ENCODE measurements at places on chromosomes 2 and 18.

DNA sequence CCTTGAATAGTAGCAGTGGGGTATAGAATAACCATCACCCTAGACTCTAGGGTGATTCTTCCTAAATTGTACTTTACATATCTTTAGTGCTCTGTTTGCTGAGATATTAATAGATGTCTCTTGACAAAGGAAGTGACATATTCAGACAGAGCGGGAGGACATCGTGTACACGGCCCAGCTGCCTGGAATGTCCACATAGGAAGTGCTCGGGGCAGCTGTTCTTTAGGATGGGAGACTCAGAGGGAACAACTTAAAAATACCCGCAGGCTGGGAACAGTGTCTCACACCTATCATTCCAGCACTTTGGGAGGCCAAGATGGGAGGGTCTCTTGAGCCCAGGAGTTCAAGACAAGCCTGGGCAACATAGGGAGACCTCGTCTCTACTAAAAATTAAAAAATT lies 206.1 kb downstream of the FAM210A start:
- no peak for DNase-seq

DNA sequence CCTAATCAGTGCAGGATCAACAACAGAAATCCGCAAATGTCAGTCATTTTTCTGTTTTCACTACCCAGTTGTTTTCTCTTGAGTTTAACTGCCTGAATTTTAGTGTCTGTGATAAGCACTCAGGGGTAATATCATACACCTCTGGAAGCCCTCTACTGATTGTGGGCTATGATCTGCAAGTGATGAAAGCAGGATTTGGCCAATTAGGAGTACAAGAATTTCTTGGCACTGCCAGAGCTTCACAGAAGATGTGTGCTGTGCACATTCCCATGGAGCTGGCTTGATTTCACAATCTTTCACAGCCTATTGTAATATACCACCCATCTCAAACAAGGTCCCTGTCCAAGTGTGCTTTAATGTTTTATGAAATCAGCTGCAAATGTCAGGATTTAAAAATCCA lies 27.3 kb upstream of the TDRD15 start:
- DNase-seq, result no peak

GRCh38 chr2:215653344-215654030 lies 217.6 kb upstream of the FN1 start:
- no peak for DNase-seq

GRCh38 chr18:785242-785641 lies 26.8 kb downstream of the YES1 start:
- DNase-seq, result no peak

GRCh38 chr18:74204526-74205152 lies 56.3 kb downstream of the TIMM21 start:
- no peak for DNase-seq

GRCh38 chr2:130891966-130892365 lies 55.3 kb downstream of the ARHGEF4 start:
- no peak for DNase-seq

GRCh38 chr18:30596635-30597034 lies 445.9 kb downstream of the DSC3 start:
- DNase-seq, result no peak

DNA sequence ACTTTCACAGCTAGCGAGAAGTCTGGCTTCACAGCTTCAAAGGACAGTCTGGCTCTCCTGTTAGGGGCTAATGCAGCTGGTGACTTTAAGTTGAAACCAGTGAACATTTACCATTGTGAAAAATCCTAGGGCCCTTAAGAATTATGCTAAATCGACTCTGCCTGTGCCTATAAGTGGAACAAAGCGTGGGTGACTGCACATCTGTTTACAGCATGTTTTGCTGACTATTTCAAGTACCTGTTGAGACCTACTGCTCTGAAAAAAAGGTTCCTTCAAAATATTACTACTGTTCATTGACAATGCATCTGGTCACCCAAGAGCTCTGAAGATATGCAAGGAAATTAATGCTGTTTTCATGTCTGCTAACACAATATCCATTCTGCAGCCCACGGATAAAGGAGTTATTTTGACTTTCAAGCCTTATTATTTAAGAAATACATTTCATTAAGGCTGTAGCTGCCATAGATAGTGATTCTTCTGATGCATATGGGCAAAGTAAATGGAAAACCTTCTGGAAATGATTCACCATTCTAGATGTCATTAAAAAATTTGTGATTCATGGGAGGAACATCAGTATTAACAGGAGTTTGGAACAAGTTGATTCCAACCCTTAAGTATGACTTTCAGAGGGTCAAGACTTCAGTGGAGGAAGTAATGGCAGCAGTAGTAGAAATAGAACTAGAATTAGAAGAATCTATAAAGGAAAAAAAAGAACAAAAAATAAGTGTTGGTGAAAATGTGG lies 48.9 kb downstream of the POLR1A start:
- no peak for DNase-seq
